ENCODE measurements at places on chromosomes 3 and 15. TPM values are rescaled to one million over a fixed set of nuclear protein-coding genes. Genes with fewer than 3 reads are reported as not detected.

FBXW12 gene
- total RNA-seq, result not detected

- no peak for DNase-seq
Measured at GRCh38 chr15:67829647-67830504, 4.6 kb downstream of the SKOR1 start.

GOLGA8F gene
- total RNA-seq, result not detected

LRRC31 gene
- total RNA-seq, result 0.23 TPM

GUCA1C gene
- not detected for total RNA-seq

GRCh38 chr3:43817064-43817463 is 126.3 kb downstream of the ABHD5 start:
- no peak for DNase-seq

- DNase-seq, result no peak
Measured at GRCh38 chr3:116246406-116246980, 198.8 kb downstream of the LSAMP start.

DNA sequence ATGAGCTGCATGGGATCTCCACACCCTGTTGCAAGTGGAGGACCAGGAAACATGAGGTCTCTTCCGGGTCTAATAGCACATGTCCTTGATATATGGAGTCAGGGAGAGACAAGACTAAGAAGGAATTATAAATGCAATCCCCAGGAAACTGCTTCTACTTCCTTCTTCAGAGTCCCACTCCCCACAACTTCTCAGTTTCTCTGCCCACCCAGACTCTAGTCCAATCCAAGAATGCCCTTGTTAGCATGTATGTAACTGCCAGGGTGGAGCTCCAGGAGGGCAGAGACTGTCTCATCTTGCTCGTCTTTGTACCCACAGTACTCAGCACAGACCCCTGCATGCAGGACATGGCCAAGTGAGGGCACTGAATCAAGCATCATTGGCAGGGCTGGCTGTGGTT is 8.3 kb downstream of the DAPK2 start:
- no peak for DNase-seq

DNA sequence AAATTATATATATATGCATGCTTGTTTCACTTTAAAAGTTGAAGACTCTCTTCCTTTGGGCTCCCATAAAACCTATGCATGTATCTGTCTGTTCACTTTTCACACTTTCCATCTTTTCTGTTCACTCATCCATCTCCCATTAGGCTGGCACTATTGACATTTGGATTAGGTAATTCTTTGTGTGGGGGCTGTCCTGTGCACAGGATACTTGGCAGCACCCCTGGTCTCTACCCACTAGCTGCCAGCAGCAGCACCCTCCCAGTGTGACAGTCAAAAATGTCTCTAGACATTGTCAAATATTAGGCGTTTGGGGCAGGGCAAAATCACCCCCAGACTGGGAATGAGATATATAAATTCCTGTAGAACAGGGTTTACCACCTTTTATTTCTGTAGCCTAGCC is 72.3 kb upstream of the EIF1B start:
- no peak for DNase-seq

SLC22A13 gene
- 0.21 TPM for total RNA-seq

DNA sequence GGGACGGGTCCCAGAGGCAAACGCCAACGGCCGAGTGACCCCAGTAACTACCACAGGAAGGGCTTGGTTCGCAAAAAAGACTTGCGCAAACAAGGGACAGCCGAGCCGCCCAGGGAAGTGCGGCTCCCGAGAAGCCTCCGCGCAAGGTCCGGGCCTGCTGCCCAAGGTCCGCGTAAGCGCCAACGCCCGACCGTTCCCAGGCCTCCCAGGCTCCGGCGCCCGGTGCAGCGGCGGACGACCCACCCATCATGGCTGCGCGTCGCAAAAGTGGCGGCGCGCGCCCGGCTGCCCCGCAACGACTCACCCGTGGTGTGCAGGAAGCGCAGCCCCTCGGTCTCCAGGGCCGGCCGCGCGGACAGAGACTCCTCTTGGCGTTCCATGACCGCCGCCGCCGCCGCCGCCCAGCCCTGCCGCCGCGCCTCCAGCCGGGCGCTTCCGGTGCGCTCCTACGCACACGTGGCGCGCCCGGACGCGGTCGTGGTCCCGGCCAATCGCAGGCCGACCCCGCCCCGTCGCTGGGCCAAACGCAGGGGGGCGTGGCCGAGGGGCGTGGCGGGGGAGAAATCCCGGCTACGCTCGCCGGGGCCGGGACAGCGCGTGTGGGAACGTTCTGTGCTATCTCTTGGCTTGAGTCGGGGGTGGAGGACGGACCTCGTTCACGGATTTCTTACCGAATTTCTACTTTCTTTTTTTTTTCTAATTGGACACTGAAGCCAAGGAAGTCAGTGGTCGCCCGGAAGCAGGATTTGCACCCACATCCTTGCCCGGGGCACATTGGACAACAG is at the start of gene SELENOS:
SELENOS (minus strand) TSS at position 448 of the 785 bp plus-strand sequence; CDS start at position 380, 68 bp downstream.
- DNase-seq, result peak; percentile 92

DNA sequence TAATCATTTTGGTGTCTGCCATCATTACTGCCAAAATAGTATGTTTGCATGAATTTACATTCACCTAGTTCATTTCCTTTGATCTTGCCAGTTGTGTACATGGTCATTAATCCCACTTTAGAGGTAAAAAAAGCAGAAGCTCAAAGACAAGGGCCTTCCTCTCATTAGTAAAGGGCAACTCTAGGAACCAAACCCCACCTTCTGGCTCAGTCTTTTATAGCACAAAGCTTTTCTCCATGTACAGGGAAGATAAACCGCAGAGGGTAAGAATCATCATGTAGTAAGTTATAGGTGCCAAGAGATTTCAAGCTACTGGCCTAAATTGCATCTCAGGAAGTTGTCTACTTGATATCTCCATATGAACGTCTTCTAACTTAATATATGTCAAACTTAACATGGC is 19.3 kb upstream of the SPG21 start:
- no peak for DNase-seq

GRCh38 chr3:100019719-100020118 is 94.6 kb downstream of the FILIP1L start:
- DNase-seq, result no peak

GRCh38 chr3:52880047-52880446 is 17.3 kb downstream of the STIMATE start:
- no peak for DNase-seq

Measured in endothelial cell (in vitro differentiated cells).